ENCODE measurements at places on chromosomes 7 and 10.

- DNase-seq = no peak
Observed at GRCh38 chr10:8278099-8278498, 223.6 kb downstream of the GATA3 start.

- no peak for DNase-seq
Observed at GRCh38 chr10:78510566-78511323, 477.1 kb downstream of the RPS24 start.

- peak; percentile 69 for DNase-seq
Observed at GRCh38 chr7:73831834-73832651, 1.2 kb downstream of the CLDN4 start.

DNA sequence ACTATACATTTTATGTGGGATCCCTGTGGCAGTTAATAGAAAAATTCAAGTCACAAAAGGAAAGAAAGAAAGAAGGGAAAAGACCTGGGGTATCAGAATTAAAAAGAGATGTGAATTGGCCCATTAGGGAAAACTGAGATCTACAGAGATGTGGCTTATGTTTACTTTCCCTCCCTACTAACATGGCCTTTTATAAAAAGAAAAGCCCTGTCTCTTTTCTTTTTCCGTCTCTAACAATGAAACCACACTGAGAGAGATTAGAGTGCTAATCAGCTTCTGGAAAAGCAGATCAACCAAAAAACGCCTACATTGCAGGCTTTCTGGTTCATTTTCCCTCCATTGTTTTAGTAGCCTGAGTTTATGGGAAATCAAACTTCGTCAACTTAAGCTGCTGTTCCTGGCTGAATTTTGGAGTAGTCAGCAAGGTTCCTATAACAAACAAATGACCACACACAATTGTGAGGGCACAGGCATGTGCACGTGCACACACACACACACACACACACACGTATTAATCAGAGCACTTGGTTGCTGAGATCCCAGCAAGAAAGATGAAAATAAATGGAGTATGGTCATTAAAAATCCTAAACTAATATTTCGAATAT, 235.1 kb downstream of the SORCS1 start:
- DNase-seq = no peak

DNA sequence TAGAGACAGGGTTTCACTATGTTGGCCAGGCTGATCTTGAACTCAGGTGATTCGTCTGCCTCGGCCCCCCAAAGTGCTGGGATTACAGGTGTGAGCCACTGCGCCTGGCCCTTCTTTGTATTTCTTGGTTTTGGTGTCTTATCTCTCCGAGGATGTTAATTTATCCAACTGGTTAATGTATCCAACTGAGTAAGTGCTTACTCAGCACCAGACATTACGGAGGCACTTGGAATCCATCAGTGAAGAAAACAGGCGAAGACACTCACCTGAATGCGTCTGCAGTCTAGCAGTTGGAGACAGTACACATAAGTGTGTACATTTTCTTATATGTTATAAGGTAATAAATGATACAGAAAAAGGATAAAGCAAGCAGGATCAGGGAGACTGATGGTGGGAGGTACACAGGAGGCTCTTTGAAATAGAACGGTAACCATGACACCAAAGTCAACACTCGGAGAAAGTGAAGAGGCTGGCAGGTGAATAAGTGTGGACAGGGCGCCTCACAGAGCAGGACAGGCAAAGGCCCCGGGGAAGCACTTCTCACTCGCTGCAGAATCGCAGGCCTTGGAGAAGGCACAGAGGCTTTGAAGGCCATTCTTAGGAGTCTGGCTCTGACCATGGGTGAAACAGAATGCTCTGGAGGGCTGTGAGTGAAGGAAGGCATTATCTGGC, 73.1 kb downstream of the LANCL2 start:
- peak; percentile 59 for DNase-seq

DNA sequence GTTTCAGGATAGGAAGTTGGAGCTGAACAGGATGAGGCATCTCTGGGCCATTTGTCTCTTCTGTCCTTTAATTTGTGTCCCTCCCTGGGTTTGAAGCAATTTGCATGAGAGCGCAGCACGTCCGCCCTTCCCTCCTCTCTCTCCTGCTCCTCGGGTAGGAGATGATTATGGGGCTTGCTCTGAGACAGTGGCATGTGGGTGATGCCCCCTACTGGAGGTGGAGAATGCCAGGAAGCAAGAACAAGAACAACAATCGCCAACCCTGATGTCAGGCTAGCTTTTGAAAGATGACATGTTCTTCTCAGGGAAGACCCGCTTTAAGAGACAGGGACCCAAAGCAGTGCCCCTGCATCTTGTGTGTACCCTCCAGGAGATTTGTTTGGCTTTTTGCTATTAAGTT, 63.9 kb upstream of the LOXL4 start:
- DNase-seq = no peak

- no peak for DNase-seq
Observed at GRCh38 chr7:157895520-157896375, 558.9 kb downstream of the DNAJB6 start.

DNA sequence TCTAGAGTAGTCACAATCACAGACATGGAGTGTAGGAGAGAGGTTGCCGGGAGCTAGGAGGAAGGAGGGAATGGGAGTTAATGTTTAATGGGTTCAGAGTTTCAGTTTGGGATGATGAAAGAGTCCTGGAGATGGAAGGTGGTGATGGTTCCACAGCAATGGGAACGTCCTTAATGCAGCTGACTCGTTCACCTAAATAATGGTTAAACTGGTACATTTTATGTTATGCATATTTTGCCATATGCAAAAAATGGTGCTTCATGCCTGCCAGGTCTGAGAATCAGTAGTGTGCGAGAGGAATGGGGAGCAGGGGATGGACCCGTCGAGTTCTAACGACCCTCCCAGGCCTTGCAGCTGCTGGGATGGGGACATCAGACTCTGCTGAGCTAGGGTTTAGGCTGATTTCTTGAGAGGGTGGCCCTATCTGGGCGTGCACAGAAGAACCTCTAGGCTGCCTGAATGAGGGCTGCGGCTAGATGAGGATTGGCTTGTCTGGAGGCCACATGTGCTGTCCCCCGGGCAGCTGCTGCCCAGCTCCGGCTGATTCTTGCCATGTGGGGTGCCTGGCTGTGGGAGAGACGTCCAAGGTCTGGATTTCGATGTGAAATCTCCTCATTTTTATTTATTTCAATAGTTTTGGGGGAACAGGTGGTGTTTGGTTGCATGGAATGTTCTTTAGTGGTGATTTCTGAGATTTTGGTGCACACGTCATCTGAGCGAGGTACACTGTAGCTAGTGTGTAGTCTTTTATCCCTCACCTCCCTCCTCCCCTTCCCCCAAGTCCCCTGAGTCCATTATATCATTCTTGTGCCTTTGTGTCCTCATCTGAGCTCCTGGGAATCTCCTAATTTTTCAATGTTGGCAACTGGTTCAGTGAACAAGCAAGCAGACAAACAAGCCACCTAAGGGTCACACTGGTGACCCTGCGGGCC, 116.0 kb downstream of the GRK5 start:
- DNase-seq = no peak

GRCh38 chr7:157656195-157656769, 319.5 kb downstream of the DNAJB6 start:
- DNase-seq = no peak

DNA sequence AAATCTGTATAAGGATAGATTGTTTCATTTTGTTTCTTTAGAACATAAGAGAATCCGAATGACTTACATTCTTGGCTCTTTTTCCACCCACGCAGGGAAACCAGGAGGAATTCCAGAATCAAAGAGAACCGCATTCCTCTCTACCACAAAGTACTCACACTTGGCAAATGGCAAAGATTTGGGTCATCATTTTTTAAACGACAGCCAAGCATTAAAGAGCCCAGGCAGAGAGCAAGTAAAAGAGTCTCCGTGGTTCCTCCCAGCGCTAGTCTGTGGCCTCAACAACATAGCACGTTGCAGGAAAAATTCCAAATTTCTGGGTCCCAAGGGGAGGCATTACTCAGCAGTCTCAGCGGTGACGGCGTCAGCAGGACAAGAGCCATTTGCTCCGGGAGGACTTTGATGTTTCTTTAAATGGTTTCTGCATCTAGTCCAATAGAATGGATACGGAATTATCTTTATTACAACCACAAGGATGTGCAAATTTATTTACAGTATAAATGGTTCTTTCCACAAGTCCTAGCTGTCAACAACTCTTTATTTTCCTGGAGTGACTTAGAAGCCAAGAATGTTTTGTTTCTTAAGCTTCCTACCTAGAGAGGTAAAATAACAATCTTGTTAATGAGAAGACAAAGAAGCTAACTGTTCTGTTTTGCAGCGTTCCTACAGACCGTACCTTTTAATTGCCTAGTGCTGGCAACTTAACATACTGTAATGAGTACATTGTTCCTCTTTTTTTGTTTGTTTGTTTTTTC, 232.5 kb downstream of the SKIDA1 start:
- no peak for DNase-seq

- DNase-seq = no peak
Observed at GRCh38 chr10:3749600-3749999, 35.4 kb downstream of the KLF6 start.

DNA sequence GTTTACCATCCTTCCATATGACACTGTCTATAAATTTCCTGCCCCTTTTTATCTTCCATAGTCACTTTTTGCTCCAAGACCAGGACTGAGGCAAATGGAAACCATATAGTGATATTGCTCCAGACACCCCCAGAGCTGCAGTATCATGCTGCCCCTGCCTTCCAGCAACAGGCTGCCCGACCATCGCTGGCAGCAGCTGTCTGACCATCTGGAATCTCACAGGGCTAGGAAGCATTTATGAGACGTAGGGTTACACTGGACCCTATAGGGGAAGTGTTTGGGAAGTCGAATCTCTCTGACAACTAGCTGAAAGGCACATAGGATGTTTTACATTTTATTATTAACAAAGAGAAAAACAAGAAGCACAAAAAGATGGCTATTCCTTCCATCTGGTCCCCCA, 19.4 kb downstream of the ENO4 start:
- no peak for DNase-seq

- no peak for DNase-seq
Observed at GRCh38 chr10:125521721-125522680, 161.0 kb downstream of the TEX36 start.

DNA sequence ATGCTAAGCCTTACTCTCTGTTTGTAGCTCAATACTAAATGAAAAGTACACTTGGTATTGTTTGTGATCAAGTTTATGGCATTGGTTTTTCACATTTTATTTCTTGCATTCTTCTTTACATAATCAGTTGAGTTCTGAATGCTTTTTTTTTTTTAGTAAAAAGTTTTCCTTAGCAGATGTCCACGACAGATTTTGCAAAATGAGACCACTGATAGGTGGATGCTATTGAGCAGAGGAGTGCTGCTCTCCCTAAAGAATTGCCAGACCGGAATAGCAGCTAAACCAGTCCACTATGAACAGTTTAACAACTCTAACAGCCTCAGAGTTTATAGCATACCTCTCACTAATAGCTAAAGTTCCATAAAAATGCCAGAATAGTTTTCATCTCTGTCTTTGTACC, 225.1 kb upstream of the CACNA2D1 start:
- DNase-seq = no peak

GRCh38 chr7:32761451-32762205, 129.9 kb downstream of the KBTBD2 start:
- DNase-seq = no peak

DNA sequence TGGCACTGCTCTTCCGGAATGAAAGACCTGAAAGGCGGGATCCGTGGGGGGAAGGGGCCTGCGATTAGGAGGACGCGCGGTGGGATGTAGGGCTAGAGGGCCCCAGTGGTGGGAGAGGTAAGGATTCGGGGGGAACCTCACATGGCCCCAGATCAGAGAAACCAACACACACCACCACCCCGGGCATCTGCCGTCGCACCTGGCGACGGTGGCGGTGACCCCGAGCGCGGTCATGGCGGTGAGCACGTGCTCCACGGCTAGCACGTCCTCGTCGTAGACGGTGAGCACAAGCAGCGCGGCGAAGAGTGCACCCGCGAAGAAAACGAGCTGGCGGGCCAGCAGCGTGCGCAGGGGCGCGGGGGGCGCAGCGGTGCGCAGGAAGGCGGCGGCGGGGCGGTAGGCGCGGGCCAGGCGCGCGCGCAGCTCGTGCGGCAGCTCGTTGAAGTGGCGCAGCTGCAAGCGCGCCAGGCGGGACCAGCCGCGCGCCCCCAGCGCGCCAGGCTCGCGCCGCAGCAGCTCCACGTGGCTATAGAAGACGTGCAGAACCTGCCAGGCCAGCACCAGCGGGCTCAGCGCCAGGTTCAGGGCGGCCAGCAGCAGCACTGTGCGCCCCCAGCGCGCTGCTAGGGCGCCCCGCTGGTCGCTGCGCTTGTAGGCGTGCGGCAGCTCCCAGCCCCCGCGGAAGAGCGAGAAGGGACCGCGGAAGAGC, 5.7 kb downstream of the ATG9B start:
- no peak for DNase-seq

- no peak for DNase-seq
Observed at GRCh38 chr10:93541402-93542357, 24.8 kb upstream of the FFAR4 start.

DNA sequence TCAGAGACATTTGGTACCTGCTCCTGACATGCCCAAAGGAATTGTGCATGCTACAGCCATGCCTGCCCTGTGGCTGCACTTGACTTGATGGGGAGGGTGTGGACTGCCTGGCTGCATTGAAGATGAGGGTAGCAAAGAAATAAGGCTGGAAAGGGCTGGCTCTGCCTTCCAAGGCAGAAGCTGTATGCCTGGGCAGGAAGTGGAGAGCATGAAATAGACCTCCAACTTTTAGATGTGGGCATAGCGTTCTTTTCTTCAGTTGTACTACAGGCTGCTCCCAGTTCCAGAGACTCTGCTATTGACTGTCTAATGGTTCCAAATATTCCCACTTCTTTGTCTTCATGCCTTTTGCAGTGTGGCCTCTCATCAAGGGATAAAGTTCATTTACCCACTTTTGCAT, 3.0 kb downstream of the C10orf120 start:
- no peak for DNase-seq

GRCh38 chr10:109926061-109926745, 2.9 kb upstream of the XPNPEP1 start:
- no peak for DNase-seq

GRCh38 chr7:134777470-134777869, 2.0 kb upstream of the CALD1 start:
- DNase-seq = no peak

DNA sequence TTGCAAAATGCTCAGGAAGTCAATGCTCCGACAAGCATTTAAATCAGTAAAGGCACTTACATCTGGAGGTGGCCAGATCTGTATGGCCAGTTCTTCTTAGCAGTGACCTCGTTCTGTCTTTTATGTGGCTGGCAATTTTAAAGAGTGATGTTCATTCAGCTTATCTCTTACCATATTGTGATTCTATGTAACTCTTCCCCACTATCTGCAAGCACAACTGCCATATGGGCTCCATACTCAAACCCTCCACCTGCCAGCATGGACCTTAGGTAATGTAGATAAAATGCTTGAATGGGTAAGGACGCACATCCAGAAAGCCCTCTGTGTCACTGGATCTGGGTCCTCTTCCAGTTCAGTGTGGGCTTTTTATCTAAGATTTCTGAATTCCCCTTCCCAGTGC, 42.4 kb upstream of the STK17A start:
- DNase-seq = no peak

DNA sequence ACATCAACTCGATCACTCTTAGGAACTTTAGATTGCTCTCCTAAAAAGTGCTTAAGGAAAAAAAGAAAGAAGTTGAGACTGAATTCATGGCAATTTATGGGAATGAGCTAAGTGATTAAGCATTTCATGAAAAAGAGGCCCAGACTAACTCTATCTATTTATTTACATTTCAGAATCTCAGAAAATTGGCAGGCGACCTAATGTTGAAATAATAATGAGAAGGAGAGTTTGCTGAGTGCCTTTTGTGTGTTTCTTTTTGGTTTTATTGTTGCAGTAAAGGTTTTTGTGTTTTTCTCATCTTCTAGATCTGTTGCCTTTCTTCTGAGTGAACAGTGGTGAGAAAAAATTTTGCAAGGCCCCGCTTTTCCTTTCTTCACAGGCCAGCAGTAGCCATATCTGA, 3.8 kb downstream of the GRK5 start:
- DNase-seq = no peak
